ENCODE measurements at places on chromosomes 3 and 15.

- no peak for DNase-seq
Observed at GRCh38 chr3:2958551-2958950, 151.6 kb downstream of the IL5RA start.

- no peak for DNase-seq
Observed at GRCh38 chr15:35445891-35446290, 100.1 kb downstream of the DPH6 start.

DNA sequence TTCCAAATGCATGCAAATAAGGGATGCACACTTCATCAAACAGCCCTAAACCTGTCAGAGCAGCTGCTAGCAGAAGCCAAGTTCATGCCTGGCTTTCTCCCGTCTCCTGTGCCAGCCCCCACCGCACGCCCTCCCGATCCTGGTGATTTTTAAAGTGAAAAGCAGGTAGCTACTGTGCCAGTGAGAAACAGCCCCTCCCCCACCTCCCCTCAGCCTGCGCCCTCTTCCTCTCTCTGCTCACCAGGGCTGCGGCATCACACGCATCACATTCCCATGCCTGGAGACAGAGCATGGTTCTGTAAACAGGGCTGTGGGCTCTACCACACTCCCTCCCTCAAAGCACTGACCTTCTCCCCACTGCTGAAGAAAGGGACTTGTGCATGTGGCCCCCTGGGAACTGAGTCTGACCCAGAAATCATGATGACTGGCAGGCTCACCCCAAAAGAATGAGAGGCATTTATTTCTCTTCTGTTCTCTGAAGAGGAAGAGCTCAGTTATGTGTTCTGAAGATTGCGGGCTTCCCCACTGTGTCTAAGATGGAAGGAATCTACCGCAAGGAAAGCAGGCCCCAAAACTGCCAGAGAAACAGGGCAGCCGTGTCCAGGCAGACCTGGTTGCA lies 14.5 kb upstream of the SLC6A1 start:
- no peak for DNase-seq

GRCh38 chr3:182294696-182295095 lies 498.6 kb upstream of the ATP11B start:
- DNase-seq = no peak

DNA sequence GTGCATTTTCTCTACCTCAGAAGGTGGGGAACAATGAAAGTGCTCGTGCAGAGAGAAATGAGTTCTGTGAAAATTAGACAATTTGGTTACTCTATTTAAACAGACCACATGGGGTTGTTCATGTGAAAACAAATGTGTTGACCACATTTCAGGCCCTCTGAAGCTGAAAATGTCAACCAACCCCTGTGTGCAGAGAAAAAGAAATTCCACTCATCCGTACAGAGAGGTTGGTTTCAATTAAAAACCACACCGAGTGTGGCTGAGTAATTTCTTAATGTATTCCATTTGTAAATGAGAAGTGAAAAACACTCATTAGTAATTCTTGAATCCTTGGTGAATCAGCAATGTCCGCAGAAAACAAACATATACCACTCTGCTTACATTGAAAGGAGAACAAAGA lies 46.9 kb upstream of the SLC7A14 start:
- no peak for DNase-seq

DNA sequence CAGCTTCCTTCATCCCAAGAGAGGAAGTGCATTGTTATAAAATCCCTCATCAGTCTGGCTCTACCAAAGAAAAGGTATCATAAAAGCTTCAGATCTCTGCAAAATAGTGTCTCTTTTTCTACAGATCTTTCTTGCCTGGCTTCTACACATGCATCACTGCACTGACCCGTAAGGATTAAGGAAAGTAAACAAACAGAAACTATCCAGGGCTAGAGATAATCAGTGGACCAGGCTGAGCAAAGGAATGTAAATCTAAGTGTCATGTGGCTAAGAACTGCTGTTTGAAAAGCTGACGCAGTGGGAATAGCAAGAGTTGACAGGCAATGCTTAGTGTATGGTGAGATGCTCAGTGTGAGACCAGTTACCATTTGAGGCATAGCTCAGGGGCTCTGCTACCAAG lies 339.7 kb downstream of the IL5RA start:
- no peak for DNase-seq

- DNase-seq = no peak
Observed at GRCh38 chr15:56411122-56411749, 46.0 kb downstream of the TEX9 start.

Data from stimulated activated CD8-positive, alpha-beta memory T cell treated with anti-CD3 and anti-CD28 coated beads, Interleukin-2, amount 100 ng/mL, for 1 hour (primary cell).